ENCODE measurements at places on chromosomes 16 and 17.

DNA sequence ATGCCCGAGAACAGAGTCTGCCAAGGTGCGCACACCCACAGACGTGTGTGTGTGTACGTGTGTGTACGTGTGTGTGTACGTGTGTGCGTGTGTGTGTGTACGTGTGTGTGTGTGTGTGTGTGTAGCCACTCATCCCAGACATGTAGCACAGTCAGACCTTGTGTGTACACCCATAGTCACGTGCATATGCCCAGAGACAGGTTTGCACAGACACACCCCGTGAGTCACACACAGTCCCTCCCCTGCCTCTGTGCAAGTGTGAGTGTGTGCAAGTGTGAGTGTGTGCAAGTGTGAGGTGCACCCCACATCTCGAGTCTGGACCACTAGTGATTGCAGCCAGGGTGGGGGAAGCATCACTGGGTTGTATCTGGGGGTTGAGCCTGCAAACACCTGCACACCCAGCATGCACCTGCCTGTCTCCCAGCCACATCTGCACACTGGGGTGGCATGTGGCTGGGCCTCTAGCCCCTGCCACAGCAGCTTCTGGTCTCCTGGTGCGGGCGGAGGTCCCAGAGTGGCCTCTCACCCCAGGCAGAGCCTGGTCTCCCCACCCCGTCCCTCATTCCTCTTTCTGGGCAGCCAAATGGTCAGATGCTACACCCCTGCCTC, 23.6 kb downstream of the BAHCC1 start:
- no peak for DNase-seq

DNA sequence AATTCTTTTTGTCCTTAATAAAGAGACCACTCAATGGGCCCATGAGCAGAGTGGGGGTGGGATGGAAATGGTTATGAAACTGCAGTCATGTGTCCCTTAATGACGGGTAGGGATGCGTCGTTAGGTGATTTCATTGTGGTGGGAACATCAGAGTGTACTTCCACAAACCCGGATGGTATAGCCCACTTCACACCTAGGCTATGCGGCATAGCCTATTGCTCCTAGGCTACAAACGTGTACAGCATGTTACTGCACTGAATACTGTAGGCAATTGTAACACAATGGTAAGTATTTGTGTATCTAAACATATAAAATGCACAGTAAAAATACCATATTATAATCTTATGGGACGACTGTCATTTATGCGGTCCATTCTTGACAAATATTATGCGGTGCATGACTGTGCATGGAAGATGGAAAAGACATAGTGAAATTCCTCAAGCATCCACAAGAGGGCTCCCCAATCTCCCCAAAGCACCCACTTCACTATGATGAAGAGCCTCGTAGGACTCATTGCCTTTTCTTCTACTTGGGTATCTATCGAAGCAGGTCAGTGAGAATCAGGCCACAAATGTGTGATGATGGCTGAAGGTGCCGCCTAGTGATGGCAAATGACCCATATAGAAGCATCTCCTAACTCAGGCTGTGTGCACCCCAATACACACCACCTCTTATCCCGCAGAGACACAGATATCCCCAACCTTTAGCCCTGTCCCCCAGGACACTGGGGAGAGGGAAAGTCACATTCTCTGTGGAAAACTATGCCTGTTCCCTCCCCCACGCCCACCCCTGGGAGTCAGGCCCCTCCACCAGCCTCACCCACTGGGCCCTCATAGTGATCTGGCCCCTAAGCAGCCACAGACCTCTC, 43.5 kb downstream of the TBX21 start:
- peak; percentile 76 for DNase-seq

- no peak for DNase-seq
Observed at GRCh38 chr17:60745544-60745943, 67.9 kb downstream of the BCAS3 start.

- no peak for DNase-seq
Observed at GRCh38 chr16:67034487-67034886, 5.5 kb downstream of the CBFB start.

DNA sequence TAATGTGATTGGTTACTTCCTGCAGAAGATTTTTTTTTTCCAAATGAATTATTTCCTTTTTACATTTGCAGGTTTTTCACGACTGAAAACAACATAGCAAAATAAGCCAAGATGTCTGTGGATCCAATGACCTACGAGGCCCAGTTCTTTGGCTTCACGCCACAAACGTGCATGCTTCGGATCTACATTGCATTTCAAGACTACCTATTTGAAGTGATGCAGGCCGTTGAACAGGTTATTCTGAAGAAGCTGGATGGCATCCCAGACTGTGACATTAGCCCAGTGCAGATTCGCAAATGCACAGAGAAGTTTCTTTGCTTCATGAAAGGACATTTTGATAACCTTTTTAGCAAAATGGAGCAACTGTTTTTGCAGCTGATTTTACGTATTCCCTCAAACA, 2.4 kb downstream of the MIS12 start:
- no peak for DNase-seq

GRCh38 chr17:74368341-74369081, 1.2 kb downstream of the GPR142 start:
- DNase-seq: peak; percentile 93

GRCh38 chr16:62450291-62450690, 414.1 kb upstream of the CDH8 start:
- DNase-seq: no peak

DNA sequence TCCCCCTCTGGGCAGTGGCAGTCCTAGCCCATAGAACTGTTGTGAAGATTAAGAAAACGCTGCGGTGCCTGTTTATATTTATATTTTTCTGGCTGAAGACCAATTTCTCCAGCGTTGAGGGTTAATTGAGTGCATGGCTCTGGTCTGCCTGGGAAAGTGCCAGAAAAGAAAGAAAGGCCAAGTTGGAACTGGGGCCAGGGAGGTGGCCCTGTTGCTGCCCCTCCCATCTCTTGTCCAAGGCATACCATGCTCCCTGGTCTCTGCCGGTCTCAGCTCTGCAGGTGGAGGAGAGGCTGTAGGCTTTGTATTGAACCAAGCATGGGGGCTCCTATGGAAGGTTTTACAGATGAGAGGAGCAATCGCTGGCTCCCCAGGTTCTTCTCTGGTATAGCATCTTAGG, 124.7 kb downstream of the MGAT5B start:
- DNase-seq: no peak

DNA sequence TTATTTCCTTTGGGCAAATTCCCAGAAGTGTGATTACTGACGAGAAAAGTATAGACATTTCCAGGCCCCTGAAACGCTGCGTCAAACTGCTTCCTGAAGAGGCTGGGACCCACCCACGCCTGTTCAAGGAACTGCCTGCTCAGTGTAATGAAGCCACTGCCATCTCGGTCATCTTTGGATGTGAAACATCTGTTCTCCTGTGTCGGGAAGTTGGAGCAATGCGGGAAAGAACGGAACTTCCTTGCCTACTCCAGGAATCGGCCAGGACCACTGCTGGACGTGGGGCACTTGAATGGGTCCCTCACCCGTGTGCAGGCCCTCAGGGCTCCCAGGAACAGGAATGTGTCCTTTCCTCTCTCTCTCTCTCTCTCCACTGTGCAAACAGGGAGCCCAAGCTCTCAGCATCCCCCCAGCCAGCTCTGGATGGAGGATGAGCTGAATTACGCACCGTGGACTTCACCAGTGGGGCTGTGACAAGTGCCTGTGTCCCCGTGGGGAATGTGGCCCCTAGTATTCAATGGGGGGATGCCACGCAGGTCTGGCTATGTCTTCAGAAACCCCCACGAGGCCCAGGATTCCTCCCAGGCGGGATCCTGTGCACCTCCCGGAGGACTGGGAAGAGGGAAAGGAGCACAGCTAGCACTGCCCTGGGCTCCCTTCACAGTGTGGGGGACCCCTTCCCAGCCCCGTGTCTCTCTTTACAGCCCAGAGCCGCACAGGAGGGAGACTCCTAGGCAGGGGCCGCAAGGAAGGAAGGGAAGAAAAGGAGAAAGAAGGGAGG, 18.3 kb upstream of the LITAF start:
- peak; percentile 42 for DNase-seq

GRCh38 chr17:72297326-72298115, 176.7 kb downstream of the SOX9 start:
- DNase-seq: peak; percentile 74

- no peak for DNase-seq
Observed at GRCh38 chr17:883586-883962, 96.0 kb downstream of the NXN start.

GRCh38 chr17:61305024-61305423, 94.6 kb upstream of the TBX2 start:
- peak; percentile 23 for DNase-seq

Measured in GM03348 (cell line).